ENCODE measurements at places on chromosomes 2 and 18. TPM values are rescaled to one million over a fixed set of nuclear protein-coding genes. Genes with fewer than 3 reads are reported as not detected.

Gene SIX3
- not detected for total RNA-seq

Gene ITGAV
- 123 TPM for total RNA-seq

Gene MSH6
- total RNA-seq, result 34.4 TPM

Gene CCDC150
- 1.4 TPM for total RNA-seq

Gene ZNF521
- total RNA-seq, result not detected

Gene OTOS
- not detected for total RNA-seq

Gene DYNAP
- not detected for total RNA-seq

Gene SLC9A2
- total RNA-seq, result under 0.01 TPM

Gene LRRC30
- total RNA-seq, result not detected

Gene REEP1
- total RNA-seq, result not detected

Gene IL36B
- not detected for total RNA-seq

Gene EMILIN1
- 4.5 TPM for total RNA-seq

Gene STPG4
- total RNA-seq, result not detected

Gene MC4R
- total RNA-seq, result not detected

Gene ELOA2
- total RNA-seq, result not detected

Gene COL3A1
- 1.5 TPM for total RNA-seq

Gene DSC2
- total RNA-seq, result 19.4 TPM

Gene AMER3
- not detected for total RNA-seq

Gene SP140
- total RNA-seq, result not detected

Gene IL36A
- total RNA-seq, result not detected

Gene DCC
- not detected for total RNA-seq

Gene ENOSF1
- 20.1 TPM for total RNA-seq

Gene ERICH2
- 1.4 TPM for total RNA-seq

Gene ARHGAP28
- 0.99 TPM for total RNA-seq

Gene CCDC74B
- total RNA-seq, result 3.7 TPM

Gene RGPD8
- total RNA-seq, result 3.2 TPM

Gene GRHL1
- total RNA-seq, result 10.1 TPM

Gene SF3B1
- total RNA-seq, result 83.6 TPM

Gene FEV
- total RNA-seq, result not detected
